HCEC 1CT (cell line): ENCODE measurements at places on chromosomes 4 and X.

DNA sequence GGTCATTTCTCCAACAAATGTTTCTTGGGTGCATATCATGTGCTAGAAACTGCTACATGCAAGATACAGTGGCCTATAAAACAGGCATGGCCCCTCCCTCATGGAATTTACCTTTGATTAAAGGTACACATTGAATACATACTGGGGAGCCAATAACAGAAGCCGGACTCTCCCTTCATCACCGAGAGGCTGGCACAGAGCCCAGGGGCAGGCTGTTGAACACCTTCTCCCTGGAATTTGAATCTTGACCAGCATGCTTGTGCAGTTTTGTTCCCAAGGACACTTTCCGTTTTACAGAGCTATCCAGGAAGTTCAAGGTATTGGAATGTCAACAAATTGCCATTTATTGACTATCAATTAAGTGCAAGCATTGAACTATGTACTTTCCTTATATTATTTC is 33.2 kb downstream of the PPARGC1A start:
- DNase-seq: no peak

GRCh38 chr4:47721892-47722575 is 115.8 kb downstream of the CORIN start:
- DNase-seq: no peak

DNA sequence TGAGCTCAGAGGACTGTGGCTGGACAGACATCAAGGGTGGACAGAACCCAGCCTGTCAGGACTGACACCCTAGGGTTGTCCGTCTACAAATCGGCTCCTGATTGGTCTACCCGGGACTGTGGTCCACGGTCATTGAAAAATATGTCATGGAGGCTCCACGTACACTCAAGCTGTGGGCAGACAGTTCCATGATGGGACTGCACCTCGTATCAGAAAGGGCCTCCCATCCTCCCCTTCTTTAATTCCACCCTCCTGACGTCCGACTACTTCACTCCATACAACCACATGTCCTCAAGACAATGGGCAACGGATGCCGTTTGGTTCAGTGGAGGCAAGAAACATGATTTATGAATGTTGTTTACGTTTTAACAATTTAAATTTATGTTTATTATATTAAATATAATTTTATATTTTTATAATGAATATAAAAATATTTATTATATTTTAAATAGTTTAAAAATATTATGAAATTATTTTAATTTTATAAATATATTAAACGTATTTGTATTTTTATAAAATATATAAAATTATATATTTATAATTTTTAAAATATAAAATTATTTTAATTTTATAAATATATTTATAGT is 58.0 kb upstream of the SHOX start:
- no peak for DNase-seq

GRCh38 chr4:6470502-6471306 is 1.7 kb downstream of the PPP2R2C start:
- DNase-seq: no peak

GRCh38 chr4:122450847-122451246 is 5.7 kb downstream of the IL2 start:
- peak; percentile 10 for DNase-seq

- no peak for DNase-seq
Observed at GRCh38 chrX:12901486-12901885, 4.9 kb upstream of the TLR8 start.

- DNase-seq: no peak
Observed at GRCh38 chrX:9340598-9341290, 124.1 kb upstream of the TBL1X start.

GRCh38 chr4:42643685-42644084 is 13.2 kb downstream of the ATP8A1 start:
- no peak for DNase-seq

DNA sequence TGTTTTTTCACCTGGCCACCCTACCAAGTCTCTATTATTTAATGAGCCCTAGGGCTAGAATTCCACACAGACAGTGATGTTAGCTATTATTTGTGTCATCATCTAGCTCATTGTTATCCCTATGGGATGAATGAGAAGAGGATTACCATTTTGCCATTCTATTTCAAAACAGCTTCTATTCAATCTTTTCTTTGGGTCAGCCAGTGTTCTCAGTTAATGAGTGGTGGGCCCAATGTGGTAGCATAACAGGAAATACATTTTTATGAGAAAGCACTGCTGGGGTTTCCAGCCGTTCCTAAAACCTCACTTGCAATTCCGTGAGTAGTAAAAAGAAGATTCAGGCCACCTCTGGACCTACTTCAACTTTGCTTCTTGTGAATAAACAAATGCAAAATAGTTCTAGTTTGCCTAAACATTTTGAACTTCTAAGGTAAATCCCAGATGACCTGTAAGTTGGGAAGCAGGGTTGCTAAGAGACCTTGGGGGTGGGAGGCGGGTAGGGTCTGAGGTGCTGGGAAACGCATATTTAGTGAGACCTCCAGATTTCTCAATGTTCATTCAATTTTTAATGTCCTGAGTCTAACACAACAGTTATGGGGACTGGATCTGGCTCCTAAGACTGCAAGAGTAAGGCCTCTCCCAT is 24.8 kb upstream of the CYP2U1 start:
- no peak for DNase-seq

- DNase-seq: peak; percentile 69
Observed at GRCh38 chr4:40254608-40255392, 58.0 kb downstream of the RHOH start.

- DNase-seq: peak; percentile 22
Observed at GRCh38 chrX:45667666-45668065, 467.0 kb upstream of the DIPK2B start.

GRCh38 chrX:76454456-76454927 is 27.0 kb downstream of the MAGEE1 start:
- no peak for DNase-seq

DNA sequence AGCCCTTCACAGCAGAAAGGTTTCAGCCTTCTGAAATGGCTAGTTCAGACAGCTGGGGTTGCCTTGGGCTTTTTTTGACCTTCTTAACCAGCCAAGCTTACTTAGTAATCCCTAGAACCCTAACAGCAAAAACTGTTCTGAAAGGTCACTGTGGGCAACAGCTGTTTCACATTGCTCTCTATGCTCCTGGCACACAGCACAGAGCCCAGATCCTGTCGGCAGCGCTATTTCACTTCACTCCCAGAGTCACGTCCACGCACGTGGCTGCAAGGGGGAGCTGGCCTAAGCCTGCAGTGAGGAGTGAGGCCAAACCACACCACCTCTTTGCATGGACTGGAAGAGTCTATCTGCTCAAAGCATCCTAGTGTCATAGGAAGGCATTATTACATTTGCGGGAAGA is 32.0 kb upstream of the STS start:
- DNase-seq: peak; percentile 40

DNA sequence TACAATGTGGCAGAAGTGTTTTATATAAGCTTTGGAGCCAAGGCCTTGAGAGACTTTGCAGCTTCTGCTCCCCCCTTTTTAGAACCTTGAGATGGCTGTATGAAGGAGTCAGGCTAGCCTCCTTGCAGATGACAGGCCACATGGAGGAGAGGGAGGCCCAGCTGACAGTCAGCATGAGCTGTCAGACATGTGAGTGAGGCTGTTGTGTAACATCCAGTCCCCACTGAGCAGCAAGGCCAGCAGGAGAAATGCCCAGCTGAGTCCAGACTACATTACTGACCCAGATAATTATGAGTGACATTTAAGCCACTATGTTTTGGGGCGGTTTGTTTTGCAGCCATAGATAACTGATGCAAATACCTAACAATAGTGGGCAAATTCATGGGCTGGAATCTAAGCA is 515.3 kb upstream of the ARX start:
- no peak for DNase-seq

DNA sequence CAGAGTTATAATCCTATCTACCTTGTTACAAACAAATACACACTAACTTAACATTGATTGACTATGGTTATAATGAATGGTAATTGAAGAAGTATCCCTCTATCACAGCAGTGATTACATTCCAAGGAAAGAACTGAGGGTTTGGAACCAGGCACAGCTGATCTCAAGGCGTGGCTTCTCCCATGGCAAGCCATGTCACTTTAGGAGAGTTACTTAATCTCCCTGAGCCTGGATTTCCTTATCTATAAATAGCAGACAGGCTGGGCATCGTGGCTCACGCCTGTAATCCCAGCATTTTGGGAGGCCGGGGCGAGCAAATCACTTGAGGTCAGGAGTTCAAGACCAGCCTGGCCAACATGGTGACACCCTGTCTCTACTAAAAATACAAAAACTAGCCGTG is 25.6 kb downstream of the SORBS2 start:
- no peak for DNase-seq
